Activated CD8-positive, alpha-beta memory T cell treated with anti-CD3 and anti-CD28 coated beads for 48 hours (primary cell): ENCODE measurements at places on chromosomes 3 and 15.

- DNase-seq = no peak
Observed at GRCh38 chr15:78024519-78024870, 53.0 kb downstream of the TBC1D2B start.

GRCh38 chr3:10992017-10992942 is at the start of gene SLC6A1:
TSS of gene SLC6A1 (plus strand) at chr3:10992748. CDS start at chr3:11017212, 24,464 bp downstream.
- DNase-seq = no peak

DNA sequence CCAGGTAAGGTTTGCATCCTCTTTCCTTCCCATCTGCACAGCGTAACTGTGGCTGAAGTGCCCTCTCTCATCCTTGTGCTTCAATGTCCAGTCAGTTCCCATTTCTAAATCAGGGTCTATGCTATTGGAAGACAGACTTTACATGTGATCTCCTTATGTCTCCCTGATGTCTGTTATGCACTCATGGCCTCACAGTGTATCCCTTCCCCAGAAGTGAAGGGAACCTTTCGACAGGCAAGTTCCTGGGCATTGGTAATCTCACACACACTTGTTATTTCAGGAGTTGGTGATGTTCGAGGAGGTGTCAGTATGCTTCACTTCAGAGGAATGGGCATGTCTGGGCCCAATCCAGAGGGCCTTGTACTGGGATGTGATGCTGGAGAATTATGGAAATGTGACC is 7.4 kb downstream of the ZNF197 start:
- no peak for DNase-seq

DNA sequence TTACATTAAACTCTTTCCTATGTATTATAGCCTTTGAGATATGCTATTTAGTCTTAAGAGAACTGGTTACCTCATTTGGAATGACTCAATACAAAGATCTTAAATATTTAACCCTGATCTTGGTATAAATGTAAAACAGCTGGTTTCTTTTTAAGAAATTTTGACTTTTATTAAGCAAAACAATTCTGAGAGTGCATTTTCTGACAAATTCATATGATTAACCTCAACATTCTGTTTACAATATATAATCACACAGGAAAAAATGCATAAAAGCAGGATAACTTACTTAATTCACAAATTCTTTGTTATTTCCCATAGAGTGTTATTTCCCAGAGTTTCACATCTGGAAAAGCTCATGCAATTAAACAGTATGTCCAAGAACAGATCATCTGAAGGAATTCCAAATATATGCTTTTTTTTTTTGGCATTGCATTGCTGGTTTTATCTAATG is 400.4 kb upstream of the THBS1 start:
- no peak for DNase-seq

DNA sequence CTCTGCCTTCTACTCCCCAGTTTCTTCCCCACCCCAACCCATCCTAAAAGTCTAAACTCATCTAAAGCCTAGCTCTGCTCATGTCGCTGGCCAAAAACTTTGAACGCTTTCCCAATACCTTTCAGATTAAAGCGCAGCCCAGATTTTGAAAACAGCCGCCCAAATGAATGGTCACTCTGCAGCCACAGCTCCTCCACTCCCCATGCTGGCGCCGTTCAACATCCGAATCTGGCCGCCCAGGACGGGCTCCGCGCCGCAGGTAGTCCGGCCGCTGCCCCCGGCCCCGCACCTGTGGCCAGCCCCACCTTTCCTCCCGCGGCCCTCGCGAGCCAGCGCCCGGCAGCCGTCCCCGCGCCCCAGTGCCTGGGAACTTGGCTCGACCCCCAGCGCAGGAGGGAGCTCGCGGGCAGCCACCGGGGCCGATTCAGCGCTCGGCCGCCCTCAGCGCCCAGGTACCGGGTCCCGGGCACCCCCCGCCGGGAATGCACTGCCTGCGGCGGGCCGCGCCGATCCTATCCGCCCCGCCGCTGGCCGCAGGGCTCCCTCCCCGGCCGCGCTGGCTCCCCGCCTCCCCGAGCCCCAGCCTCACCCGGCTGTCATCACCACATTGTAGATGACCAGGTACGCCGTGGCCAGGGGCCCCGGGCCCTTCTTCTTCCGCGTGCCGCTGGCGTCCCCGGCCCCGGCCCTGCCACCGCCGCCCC is 417 bp downstream of the HACD2 start:
- DNase-seq = no peak

GRCh38 chr15:58331913-58332675 is 99.7 kb upstream of the LIPC start:
- DNase-seq = peak; percentile 74

DNA sequence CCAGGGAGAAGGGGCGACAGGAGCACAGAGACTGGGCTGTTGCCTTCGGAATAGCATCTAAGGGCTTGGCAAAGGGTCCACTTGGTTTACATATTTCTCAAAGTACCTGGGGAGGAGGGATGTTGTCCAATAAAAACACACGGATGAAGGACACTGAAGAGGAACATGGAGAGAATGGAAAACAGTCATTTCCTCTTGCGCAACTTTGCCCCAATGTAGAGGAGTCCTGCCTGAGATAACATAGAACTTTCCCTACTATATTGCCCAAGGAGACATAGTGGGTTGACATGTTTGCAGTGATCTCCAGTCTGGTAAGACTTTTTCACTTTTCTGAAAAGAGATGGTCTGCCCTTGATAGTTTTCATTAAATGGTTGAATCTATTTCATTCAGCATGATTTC is 468.8 kb upstream of the SUCLG2 start:
- DNase-seq = no peak

DNA sequence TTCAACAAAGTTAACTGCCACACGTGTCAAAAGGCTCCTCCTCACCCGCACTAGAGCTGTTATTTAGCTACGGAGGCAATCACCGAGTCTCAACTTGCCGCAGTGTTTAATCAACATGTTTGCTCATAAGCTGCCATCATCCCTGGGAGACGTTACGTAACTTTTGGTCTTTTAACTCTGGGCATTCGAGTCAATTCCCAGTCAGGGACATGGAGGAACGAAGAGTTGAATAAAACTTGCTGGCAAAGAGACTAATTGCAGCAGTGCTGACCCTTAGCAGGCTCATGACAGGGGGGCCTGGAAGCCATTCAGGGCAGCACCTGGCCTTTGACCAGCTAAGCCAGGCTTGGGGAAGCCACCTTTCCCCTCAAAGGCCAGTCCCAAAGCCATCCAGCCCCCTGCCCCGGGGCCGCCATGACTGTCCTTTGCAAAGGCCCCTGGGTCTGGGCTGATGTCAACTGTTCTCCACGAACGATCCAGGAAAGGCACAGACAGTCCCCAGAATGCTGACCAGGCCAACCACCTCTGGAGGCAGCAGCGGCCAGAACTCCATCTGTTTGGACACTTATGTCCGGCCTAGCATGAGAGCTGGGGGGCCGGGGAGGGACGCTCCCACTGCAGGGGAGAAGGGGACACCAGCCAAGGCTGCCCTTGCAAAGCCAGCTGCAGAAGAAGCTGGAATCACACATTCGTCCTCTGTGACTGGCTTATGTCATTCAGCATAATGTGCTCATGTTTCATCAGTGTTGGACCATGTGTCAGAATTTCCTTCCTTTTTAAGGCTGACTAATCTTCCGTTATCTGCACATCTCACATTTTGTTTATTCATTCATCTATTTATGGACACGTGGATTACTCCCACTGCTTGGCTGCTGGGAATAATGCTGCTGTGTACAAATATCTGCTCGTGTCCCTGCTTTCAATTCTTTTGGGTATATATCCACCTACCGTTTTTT is 43.7 kb downstream of the PCSK6 start:
- DNase-seq = no peak

- no peak for DNase-seq
Observed at GRCh38 chr15:78841891-78842290, 30.6 kb upstream of the ADAMTS7 start.

- no peak for DNase-seq
Observed at GRCh38 chr3:126056088-126056487, 27.8 kb downstream of the SLC41A3 start.

DNA sequence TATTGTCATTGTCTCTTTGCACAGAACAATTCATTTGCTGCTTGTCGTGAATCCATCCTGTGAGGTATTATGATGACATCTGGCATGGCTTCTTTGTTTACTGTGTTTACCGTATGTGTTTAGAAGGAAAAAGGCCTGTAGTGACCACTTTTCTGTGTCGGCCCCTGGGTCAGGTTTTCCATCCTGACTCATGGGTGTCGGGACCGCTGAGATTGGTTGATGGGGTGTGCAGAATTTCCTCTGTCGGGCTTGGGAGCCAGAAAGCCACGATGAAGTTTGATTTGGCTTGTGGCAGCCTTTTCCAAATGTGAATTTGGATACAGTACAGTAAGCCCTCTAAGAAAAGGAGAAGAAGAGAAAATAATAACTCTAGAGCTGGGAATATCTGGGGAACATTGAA is 113.5 kb downstream of the FNDC3B start:
- no peak for DNase-seq

- no peak for DNase-seq
Observed at GRCh38 chr3:134258761-134259347, 8.2 kb upstream of the RYK start.

- DNase-seq = no peak
Observed at GRCh38 chr15:99110581-99111320, 5.9 kb downstream of the SYNM start.

- DNase-seq = no peak
Observed at GRCh38 chr15:66078929-66079275, 174.6 kb downstream of the MEGF11 start.

DNA sequence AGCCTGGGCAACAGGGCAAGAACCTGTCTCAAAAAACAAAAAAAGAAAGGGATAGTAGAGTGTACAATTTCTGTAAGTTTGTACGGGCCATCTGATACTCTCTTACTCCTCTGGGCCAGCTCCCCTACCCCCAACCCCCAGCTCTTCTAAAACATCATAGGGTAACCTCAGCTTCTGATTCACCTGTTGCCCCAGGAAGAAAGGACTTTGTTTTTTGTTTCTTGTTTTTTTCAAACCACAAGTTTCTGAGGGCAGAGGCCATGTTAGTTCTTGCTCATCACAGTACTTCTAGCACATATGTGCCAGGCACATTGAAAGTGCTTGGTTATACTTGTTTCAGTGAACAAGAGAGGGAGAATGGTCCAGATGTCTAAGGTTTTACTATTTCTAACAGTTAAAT is 20.2 kb downstream of the ATOSA start:
- no peak for DNase-seq

GRCh38 chr3:153429821-153430220 is 267.8 kb downstream of the RAP2B start:
- DNase-seq = no peak

- DNase-seq = no peak
Observed at GRCh38 chr3:25294169-25294805, 133.8 kb upstream of the RARB start.
